GM12865 (cell line): ENCODE measurements at places on chromosomes 4 and X.

- DNase-seq: peak; percentile 38
These were observed 248.1 kb downstream of the C4orf33 start for GRCh38 chr4:129344058-129344457.

- peak; percentile 2 for DNase-seq
These were observed 55.2 kb downstream of the AREG start for GRCh38 chr4:74499986-74500781.

- no peak for DNase-seq
These were observed 1462.1 kb downstream of the FSTL5 start for GRCh38 chr4:160701671-160702070.

GRCh38 chrX:72255445-72255844 lies 16.6 kb upstream of the ERCC6L start:
- no peak for DNase-seq

- no peak for DNase-seq
These were observed 121.6 kb upstream of the NOCT start for GRCh38 chr4:138894011-138894410.

- no peak for DNase-seq
These were observed 36.9 kb downstream of the CEP44 start for GRCh38 chr4:174320494-174321199.

GRCh38 chr4:39337841-39338240 lies 28.3 kb downstream of the RFC1 start:
- DNase-seq: no peak
